ENCODE measurements at places on chromosomes 3 and 15. TPM values are rescaled to one million over a fixed set of nuclear protein-coding genes. Genes with fewer than 3 reads are reported as not detected.

COLQ gene
- total RNA-seq = 2.1 TPM

SLC51B gene
- not detected for total RNA-seq

PCLAF gene
- total RNA-seq = 7.0 TPM

UCN2 gene
- 0.77 TPM for total RNA-seq

KNL1 gene
- 9.5 TPM for total RNA-seq

TRPM1 gene
- not detected for total RNA-seq

CHRM5 gene
- not detected for total RNA-seq

LRRC31 gene
- 0.23 TPM for total RNA-seq

PRC1 gene
- 19.5 TPM for total RNA-seq

MED12L gene
- 4.4 TPM for total RNA-seq

PCSK6 gene
- total RNA-seq = 0.13 TPM

GNAT1 gene
- total RNA-seq = 0.59 TPM

RAP2B gene
- total RNA-seq = 33.7 TPM

CEMIP gene
- not detected for total RNA-seq

TUSC7 gene
- total RNA-seq = not detected

SNTN gene
- not detected for total RNA-seq

HYAL1 gene
- total RNA-seq = 1.6 TPM

FAM174B gene
- total RNA-seq = 163 TPM

TMEM87A gene
- total RNA-seq = 29.1 TPM

C3orf18 gene
- total RNA-seq = 4.0 TPM

DIS3L gene
- total RNA-seq = 13.1 TPM

MNS1 gene
- total RNA-seq = 1.9 TPM

CCDC54 gene
- total RNA-seq = not detected

MRPS11 gene
- 42.9 TPM for total RNA-seq

CCR9 gene
- not detected for total RNA-seq

NOX5 gene
- total RNA-seq = not detected

SGO1 gene
- 8.1 TPM for total RNA-seq

IL20RB gene
- 2.9 TPM for total RNA-seq

HESX1 gene
- 1.6 TPM for total RNA-seq

SERINC4 gene
- not detected for total RNA-seq

MYZAP gene
- 55.3 TPM for total RNA-seq

SLC9C1 gene
- total RNA-seq = 0.13 TPM

TMED3 gene
- total RNA-seq = 45.3 TPM

CLDN11 gene
- 1.8 TPM for total RNA-seq

MINDY4B gene
- 3.0 TPM for total RNA-seq

MOBP gene
- not detected for total RNA-seq

ATP2B2 gene
- 1.7 TPM for total RNA-seq

ASB14 gene
- not detected for total RNA-seq

CCDC33 gene
- total RNA-seq = 0.51 TPM

STIMATE gene
- 24.5 TPM for total RNA-seq

RAB27A gene
- 19.4 TPM for total RNA-seq

All from endothelial cell (in vitro differentiated cells).